CD4-positive, CD25-positive, alpha-beta regulatory T cell (primary cell): ENCODE measurements at places on chromosomes 1 and 21.

DNA sequence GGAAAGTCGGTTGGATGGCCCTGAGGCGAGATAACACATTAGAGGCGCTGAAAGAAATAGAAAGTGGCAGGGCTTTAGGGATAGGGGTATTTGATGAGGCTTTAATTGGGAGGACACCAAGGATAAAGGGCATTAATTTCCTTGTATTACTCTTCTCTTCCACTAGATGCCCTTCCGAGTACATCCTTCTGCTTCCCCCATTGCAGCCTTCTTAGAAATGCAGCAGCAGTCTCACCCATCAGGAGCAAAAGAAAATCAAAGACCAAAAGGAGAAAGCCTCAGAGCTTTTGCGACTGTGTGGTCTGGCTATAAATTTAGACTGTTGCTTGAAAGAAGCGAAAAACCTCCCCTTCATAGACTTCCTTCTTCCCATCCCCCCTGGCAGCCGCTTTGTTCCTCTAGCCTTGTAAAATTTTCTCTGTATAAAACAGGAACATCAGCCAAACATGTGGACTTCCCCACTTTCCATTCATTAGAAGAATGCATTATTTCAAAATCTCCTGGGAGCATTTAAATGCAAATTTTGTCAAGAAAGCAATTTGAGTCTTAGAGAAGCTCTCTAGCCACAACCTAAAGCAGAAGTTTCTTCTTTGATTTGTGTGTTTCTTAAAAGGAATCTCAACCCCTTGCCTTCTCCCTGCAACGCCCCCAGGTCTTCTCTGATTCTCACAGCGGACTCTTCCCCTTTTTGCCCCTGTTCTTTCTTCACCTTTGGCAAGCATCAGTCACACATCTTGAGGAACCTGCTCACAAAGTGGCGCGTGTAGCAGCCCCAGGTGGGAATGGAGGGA, 76.6 kb downstream of the NDUFS5 start:
- no peak for DNase-seq

DNA sequence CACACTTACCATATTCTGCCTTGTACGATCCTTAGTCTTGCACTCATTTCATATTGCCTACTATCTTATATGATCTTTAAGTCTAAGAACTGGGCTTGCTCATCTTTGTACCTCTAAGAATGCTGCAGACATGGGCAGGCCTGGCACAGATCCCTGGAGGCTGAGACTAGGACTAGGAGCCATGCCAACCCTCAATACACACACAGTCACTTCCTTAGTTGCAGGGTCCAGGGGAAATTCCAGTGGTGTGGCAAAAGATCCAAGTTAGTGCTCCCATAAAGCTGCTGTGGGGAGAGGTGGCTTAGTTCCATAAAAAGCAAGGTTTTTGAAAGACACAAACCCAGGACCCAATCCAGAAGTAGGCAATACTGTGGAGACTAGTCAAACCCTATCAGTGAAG, 59.9 kb downstream of the CYYR1 start:
- no peak for DNase-seq

DNA sequence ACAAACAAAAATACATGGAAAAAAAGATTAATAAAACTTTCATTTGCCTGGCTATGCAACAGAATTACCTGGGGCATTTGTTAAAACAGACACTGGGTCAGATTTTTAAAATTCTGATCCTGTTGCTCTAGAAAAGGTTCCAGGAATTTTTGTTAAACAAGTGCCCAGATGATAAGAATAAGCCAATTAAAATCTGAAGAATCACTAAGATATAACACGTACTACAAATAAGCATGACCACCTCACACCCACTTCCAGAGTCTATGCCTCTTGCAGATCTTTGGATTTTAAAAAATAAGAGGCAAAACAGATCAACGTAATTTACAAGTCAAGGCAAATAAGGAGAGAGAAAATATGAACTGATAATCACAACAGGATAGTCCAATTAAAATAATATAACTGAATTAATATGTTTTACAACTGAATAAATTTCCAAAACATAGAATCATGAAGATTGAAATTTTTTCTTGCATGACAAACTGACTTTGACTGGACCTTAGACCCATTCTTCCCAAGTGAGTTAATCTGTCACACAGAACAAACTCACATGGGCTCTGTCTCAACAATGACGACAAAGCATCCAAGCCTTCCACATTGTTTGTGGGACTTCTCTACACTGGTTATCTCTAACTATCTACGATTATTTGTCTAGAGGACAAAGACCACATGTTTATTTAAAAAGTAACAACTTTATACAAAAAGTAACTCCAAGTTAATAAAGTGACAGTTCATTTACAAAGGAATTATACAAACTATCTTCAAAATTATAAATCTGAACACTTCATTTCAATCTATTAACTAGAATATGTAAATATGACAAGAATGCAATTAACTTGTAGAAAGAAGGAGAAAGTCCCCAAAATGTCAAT, 56.9 kb downstream of the COP1 start:
- DNase-seq: no peak

DNA sequence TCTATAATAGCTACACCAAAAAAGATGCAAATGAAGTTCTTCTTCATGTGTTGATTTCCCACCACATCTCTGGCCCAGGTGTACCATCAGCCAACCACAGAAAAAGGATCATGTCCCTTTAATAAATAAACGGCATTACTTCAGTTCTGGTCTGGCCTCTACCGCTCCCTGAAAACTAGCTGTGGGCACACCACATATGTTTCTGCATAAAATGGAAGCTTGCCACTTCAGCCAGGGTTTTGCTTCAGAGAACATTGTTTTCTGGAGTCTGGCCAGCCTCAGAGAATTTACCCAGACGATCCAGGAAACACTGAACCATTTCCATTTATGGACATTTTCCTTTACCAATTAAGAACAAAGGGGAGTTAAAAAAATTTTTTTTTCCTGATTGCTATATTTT, 5.8 kb upstream of the LAMC2 start:
- no peak for DNase-seq

GRCh38 chr1:39545531-39545930, 31.1 kb downstream of the PABPC4 start:
- no peak for DNase-seq

GRCh38 chr1:113191579-113192076, 118.6 kb downstream of the LRIG2 start:
- no peak for DNase-seq

DNA sequence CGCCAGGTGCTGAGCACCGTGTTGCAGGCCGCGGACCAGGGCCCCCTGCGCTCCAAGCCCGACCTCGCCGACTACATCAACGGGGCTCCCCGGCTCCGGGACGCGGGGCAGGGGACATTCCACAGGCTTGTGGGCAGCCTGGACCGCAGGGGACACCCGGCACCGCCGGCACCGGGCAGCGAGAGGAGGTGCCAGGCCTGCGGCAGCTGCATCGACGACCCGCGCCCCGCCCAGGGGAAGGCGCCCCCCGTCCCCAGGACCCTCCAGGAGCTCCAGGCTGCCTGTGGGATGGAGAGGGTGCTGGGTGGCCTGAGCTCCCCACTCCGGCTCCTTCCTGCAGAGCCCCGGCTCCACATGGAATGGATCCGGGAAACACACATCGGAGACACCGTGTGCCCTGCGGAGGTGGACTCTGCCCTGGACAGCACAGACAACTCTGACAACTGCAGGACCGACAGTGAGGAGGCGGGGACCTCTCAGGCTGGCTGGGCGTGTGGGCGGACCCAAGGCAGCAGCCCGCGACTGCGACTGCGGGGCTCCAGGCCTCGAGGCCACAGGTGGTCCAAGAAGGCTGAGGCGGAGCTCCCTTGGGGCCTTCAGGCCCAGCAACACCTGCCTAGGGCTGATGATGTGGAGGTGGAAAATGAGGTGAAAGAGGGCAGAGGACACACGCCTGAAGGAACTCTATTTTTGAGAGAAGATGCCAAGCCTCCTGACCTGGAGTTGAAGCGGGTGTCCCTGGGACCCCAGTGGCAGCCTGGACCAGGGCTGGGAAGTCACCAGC, 22.8 kb downstream of the KIAA1614 start:
- no peak for DNase-seq

DNA sequence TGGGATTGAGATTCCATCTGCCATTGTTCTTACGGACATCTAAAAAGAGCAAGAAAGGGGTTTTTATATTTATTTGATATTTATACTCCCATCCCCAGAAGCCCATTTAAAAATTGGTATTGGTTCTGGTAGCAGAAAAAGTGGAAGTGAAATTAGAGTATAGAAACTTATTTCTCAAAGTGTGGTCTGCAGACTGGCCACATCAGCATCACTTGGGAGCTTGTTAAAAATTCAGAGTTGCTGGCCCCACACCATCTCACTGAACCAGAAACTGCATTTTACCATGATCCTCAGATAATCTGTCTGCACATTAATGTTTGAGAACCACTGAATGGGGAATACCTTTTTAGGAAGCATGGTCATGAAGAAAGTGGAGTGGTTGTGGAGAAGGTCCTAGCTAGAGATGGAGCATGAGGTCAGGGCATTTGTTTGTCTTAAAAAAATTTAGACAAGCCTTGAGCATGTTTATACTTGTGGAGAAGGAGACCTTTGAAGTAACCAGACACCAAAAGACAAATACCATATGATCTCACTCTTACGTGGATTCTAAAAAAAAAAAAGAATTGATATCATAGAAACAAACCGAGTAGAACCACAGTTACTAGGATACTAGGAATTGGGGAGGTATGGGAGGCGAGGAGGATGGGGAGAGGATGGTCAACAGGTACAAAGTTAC, 116.3 kb downstream of the ST6GALNAC3 start:
- no peak for DNase-seq

- DNase-seq: no peak
Measured at GRCh38 chr1:230122366-230123279, 55.6 kb downstream of the GALNT2 start.

GRCh38 chr1:36881068-36881405, 153.3 kb downstream of the GRIK3 start:
- no peak for DNase-seq

GRCh38 chr1:47443530-47444296, 5.9 kb downstream of the FOXD2 start:
- no peak for DNase-seq

- DNase-seq: no peak
Measured at GRCh38 chr1:89935235-89935634, 59.7 kb upstream of the ZNF326 start.

DNA sequence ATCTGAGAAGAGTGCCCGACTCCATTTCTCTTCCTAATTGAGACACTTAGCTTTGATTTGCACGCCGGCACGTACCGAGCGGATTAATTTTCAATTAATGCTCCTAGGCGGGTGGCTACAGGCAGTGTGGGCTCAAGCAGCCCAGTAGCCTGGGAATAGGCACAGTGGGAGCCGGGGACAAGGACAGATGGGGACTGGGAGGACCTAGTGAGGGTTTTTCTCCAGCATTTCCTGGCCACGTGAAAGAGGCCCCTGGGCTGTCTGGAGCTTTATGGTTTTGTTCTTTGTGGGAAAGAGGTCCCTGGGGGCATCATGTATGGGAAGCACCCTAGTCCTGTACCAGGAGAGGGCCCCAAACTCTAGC, 78.6 kb upstream of the CSF3R start:
- no peak for DNase-seq

- no peak for DNase-seq
Measured at GRCh38 chr1:109476825-109477224, 6.9 kb upstream of the ATXN7L2 start.

GRCh38 chr1:203629507-203630082, 3.0 kb downstream of the ATP2B4 start:
- peak; percentile 52 for DNase-seq

GRCh38 chr1:226551299-226551698, 2.7 kb downstream of the STUM start:
- DNase-seq: no peak

DNA sequence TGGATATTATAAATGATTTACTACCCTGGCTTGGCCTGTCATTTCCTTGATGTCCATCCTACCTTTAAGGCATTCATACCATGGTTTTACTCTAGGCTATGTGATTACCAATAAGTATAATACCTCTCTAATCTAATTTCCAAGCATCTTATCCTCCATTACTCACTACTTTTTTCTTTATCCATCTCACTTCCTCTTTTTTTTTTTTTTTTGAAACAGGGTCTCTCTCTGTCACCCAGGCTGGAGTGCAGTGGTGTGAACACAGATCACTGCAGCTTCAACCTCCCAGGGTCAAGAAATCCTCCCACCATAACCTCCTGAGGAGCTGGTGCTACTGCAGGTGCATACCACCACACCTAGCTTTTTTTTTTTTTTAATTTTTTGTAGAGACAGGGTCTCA, 39.9 kb downstream of the INKA2 start:
- no peak for DNase-seq

DNA sequence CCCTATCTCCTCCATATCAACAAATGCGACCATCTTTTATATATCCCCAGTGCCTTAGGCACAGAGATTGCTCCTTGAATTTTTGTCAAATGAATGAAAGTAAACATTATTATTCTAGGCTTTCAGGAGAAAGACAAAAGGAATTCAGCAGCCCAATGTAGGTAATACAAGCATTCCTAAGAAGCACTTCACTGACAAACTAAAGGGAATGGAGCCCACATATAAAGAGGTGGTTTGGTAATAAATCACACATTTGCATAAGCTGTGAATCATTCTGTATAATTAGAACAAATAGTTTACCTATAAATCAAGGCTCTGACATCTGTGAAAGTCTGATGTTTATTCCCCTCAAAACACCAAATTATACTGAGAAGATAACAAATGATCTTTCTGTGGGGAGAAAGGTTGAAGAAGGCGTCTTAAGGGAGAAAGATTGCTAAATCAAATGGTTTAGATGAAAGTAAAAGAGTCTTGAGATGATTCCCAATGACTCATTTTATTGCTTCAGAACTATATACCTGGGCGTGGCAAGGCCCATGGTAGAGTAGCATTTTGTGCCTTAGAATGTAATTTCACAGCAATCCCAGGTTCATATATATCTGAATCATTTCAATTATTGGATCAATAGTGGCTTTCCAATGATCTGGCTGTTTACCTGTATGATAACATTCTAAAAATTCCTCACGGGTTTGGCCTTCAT, 558.1 kb downstream of the AGBL4 start:
- DNase-seq: no peak

GRCh38 chr1:7942214-7942921, 1.7 kb upstream of the TNFRSF9 start:
- DNase-seq: peak; percentile 36

DNA sequence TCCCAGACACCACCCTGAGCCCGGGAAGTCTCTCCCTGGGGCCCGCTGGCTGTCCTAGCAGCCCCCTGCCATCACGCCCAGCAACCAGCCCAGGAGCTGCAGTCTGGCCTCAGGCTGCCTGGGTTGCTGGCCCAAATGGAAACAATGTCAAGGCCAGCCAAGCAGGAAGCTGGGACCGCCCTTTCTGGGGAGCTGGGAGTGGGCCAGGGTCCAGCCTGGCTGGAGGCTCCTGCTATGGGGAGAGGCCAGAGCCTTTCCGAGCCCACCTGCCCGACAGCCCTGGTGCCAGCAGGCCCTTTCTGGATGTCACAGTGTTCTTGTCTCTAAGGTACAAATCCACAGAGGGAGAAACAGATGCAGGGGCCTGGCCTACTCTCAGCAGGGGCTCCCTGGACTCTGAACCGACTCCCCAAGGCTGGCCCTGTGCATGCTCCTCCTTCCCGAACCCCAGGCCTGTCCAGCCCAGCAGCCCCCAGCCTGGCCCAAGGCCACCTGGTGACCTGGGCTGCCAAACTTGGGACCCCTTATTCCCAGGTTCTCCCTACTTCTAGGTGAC, 1.2 kb upstream of the MMEL1 start:
- no peak for DNase-seq

- DNase-seq: no peak
Measured at GRCh38 chr1:11804666-11805421, 920 bp downstream of the MTHFR start.

GRCh38 chr1:55007625-55008024, 8.9 kb downstream of the BSND start:
- DNase-seq: no peak
